NCI-H187 treated with DMSO at 0.1 percent for 48 hours (cell line): ENCODE measurements at places on chromosomes 16 and 17.

- DNase-seq = no peak
These were observed 1014.2 kb upstream of the CDH8 start for GRCh38 chr16:63050391-63050790.

GRCh38 chr17:51035431-51035830, 85.2 kb downstream of the SPAG9 start:
- DNase-seq = no peak

DNA sequence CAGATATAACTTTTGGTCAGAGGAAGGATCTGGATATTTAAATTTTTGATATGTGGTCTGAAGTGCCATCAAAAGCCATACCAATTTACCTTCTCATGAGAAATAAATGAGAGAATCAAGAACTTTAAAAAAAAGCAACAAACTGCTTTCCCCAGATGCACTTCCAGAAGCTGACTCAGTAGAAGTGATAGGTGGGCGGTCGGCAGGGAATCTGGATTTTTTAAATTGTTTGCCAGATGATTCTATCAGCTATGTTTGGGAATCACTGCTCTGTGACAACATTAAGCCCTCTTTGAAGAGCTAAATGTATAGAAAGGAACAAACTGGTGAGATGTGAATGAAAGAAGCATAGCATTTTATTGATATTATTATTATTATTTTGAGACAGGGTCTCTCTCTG, 19.2 kb downstream of the CDH3 start:
- DNase-seq = no peak

GRCh38 chr16:81608523-81609209, 164.1 kb downstream of the CMIP start:
- DNase-seq = no peak

DNA sequence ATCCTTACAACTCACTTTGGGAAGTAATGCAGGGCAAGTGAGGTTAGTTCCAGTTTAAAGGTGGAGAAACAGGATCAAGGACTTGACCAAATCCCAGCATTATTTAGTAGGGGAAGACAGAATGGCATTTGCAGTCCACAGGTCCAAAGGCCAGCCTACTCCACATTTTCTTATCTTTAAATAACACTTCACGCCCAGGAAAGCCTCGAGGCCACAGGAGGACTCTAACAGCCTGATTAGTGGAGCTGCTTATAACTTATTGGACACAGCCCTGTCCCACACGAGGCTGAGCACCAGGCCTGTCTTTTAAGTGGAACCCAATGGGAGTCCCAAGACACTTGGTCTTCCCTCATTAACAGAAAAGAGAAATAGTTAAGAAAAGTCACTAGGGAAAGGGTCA, 12.1 kb upstream of the HYDIN start:
- no peak for DNase-seq

- no peak for DNase-seq
These were observed 21.2 kb downstream of the SMG6 start for GRCh38 chr17:2282297-2282873.

DNA sequence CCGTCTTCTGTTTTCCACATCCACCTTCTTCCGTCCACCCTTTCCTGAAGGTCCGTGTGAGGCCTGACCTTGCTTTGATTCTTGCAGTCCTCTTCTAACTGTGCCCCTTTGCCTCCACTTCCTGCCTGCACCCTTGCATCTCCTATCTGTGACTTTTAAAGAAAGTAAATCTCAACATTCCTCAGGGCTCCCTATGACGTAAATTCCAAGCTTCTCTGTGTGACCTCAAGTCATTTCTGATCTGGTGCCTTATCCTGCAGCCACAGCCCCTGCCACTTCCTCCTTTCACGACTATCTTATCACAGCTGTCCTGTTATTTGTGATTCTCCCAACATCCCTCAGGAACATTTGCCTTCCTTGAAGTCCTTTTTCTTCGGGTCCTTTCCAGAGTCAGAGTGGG, 520.5 kb downstream of the CDH13 start:
- no peak for DNase-seq

GRCh38 chr17:41666708-41667279, 21.9 kb upstream of the EIF1 start:
- DNase-seq = peak; percentile 45
